Cardiac fibroblast (primary cell): ENCODE measurements at places on chromosomes 2 and 18.

- DNase-seq, result no peak
Observed at GRCh38 chr2:120780402-120780801, 44.7 kb downstream of the GLI2 start.

DNA sequence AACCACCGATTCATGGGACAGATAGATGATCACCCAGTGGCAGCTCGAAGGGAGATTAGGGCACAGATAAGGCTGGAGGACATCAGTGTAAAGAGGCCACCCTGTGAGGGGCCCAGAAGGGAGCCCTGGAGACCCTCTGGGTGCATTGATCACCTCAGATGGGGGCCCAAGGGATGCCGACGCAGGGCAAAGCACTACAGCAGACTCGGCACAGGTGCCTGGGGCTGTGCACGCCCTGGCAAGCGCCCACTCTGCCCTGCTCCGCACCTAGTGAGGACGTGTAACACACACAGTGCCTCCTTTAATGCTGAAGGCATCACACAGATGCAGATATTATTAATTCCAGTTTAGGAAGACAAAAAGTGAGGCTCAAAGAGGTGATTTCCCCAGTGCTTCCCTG lies 9.5 kb downstream of the GYPC start:
- no peak for DNase-seq

DNA sequence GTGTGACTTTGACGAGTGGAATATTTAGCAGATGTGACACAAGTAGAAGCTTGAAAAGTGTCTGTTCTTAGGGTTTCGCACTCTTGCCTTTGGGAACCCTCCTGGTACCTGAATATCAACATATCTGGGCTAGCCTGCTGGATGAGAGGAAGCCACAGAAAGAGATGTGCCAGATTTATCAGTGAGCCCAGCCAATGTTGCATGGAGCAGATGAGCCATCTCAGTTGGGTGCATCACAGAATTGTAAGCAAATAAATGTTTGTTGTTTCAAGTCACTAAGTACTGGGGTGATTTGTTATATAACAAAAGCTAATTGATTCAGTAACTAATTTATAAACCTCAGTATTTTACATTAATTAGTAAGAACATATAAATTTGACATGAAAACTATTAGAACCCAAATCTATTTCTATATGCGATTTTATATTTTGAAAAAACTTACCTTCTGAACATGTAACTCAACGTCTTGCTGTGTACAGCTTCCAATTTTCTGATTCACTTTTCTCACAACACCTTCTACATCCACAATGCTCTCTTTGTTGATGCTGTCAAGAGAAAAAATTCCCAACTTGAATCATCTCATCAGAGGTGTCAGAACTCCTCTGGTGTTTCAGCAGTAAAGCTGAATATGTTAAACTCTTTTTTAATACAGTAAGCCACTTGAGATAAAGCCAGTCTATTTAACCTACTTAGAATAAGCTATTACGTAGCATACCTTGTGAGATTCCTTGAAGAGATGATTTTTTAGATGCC lies 42.3 kb downstream of the DARS1 start:
- no peak for DNase-seq

GRCh38 chr2:20604951-20605381 lies 45.9 kb downstream of the HS1BP3 start:
- DNase-seq, result peak; percentile 96

DNA sequence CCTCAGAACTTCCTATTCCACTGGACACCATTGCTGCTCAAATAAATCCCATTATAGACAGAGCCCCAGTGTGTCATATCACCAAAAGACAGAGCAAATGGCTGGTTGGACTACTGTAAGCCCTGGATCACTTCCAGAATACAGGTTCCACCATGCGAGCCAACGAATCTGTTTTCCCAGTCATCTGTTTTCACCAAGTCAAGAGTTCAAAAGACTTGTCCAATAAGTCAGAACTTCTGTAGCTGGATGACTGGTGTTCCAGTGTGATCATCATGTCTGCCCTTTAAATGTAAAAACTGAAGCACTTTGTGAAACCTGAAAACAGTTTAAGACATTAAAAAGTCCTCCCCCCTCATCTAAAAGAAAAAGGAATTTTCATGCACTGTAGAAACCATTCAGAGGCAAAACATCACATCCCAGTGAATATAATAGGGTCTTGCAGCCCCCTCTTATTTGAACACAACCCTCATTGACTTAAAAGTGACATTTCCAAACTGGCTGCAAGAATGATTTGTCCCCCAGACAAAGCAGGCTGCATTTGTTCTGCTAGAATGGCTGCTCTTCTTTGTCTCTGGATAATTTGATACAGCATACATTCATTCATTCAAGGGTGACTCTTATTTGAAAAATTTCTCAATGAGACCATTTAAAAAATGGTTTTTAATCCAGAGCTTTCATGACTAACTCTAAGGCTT lies 64.6 kb upstream of the TANC1 start:
- no peak for DNase-seq

DNA sequence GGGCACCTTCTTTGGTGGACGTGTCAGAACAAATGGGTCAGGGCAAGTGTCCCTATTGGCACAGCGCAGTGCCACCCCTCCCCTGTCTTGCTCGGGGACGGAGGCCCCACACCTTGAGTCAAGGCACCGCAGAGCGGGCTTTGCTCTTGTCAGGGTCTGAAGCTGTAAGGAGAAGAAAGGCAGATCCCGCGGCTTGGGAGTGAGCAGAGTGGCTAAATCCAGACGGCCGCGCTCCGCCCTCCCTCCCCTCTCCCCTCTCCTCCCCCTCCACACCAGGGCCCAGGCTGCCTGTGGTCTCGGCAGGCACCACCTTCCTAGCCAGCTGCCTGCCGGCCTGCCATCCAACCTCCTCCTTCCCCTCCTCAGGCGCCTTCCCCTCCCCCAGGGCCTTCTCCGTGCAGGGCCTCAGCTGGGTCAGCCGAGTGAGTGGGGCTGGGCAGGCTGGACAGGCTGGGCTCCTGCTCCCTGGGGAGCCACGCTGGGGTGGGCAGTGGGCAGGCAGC lies 25.8 kb downstream of the SPEG start:
- peak; percentile 43 for DNase-seq

DNA sequence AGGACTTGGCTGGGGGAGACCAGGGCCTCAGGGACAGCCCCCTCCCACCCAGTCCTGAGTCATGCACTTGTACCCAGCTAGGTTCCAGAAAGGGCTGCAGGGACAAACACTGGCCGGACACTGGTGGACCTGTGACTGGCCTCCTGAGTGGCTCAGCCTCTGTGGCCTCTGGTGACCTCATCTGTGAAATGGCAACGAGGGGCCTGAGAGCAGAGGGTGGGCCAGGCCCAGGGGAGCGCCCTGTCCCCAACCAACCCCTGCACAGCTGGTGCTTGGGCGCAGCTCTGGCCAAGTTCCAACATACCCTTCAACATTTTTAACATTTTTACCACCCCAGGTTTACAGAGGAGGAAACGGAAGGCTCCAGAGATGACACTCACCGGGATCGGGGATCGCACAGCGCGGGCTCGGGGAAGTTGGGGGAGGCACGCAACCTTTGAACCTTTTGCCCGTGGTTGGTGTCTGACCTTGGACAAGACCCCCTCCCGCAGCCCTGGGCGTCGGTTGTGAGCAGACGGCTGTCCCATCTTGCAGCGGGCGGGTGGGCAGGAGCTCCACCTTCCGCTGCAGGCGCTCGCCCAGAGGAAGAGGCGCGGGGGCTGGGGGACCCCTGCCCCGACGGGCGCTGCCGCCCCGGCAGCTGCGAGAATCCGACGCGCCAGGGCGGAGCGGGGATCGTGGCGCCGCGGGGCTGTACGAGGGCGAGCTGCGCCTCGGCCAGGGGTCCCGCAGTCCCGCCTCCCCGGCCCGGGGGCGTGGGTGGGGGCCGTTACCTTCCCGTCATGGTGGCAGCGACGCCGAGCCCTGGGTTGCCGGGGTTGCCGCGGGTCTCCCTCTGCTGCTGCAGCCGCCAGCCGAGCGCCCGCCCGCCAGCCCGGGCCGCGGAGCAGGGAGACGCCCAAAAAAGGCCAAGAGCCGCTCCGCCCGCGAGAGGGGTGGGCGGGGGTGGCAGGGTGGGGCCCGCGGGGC lies 805 bp downstream of the LIMS2 start:
- no peak for DNase-seq

GRCh38 chr2:81523344-81523743 lies 1218.8 kb upstream of the LRRTM1 start:
- DNase-seq, result no peak

GRCh38 chr2:177106212-177106611 lies 106.4 kb upstream of the HNRNPA3 start:
- no peak for DNase-seq

- DNase-seq, result no peak
Observed at GRCh38 chr2:152330235-152330866, 4.6 kb upstream of the FMNL2 start.

DNA sequence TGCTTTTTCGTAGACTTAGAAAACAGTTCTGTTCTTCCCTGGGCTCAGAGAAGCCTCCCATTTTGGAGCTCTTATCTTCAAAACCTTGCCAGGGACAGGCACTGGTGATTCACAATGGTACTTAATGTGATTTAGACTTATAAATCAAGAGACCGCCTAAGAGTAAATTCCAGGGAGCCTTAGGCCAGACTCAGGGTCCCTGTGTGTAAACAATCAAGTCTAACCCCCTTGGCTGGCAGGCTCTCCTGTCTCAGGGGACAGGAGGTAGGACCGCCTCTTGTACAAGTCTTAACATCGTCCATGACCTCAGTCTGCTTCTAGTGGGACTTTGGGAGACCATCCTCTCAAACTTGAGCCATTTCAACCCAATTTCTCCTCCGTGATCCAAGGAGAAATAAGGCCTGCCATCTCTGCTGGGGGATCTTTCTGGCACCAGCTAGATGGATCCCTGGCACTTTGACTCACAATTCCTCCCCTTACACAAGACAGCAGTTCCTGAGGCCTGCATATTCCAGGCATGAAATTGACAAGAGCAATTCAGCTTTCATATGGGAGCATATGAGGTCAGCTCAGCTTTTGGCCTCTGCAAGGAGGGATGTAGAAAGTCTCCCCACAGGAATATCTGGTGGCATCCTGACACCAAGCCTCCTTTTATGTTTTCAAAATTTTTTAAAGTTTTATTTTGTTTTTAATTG lies 487.0 kb downstream of the TNS1 start:
- no peak for DNase-seq

GRCh38 chr2:215435280-215435869 lies 493 bp downstream of the FN1 start:
- DNase-seq, result no peak

DNA sequence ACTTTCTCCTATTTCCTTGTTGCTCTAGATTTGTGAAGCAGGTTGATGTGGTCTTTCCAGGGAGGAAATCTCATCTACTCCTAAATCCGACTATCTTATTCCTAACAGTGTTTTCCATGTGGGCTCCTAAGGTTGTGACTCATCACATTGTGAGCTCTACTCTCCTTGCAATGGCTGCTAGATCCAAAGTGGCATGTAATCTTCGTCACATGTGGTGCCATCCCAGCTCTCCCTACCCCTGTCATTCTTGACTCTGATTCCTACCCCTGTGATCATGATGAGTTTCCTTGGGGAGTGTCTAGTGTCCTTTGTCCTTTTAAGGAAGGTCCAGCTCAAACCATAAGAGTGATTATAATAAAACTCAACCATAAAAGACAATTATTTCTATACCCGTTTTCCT lies 47.3 kb upstream of the GULP1 start:
- DNase-seq, result peak; percentile 9

- no peak for DNase-seq
Observed at GRCh38 chr2:17747684-17748452, 5.7 kb downstream of the SMC6 start.

- DNase-seq, result no peak
Observed at GRCh38 chr2:239363946-239364637, 36.7 kb downstream of the HDAC4 start.

DNA sequence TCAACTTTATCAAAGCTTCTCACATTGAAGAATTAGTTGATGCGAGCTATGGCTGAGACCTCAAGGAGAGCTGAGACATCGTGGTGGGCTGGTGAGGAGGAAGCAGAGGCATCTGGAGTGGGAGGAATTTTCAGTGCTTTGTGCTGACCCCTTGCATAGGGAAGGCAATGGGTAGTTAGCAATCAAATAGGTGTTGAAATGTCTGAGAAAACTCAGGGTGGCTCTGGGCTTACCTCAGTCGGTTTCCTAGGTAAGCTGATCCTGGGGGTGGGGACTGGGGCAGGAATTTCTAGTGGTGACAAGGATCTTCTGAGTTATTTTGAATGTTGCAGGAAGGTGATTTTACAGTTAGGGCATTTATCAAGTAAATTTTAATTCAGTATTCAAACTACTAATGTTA lies 20.7 kb upstream of the DPP10 start:
- no peak for DNase-seq

DNA sequence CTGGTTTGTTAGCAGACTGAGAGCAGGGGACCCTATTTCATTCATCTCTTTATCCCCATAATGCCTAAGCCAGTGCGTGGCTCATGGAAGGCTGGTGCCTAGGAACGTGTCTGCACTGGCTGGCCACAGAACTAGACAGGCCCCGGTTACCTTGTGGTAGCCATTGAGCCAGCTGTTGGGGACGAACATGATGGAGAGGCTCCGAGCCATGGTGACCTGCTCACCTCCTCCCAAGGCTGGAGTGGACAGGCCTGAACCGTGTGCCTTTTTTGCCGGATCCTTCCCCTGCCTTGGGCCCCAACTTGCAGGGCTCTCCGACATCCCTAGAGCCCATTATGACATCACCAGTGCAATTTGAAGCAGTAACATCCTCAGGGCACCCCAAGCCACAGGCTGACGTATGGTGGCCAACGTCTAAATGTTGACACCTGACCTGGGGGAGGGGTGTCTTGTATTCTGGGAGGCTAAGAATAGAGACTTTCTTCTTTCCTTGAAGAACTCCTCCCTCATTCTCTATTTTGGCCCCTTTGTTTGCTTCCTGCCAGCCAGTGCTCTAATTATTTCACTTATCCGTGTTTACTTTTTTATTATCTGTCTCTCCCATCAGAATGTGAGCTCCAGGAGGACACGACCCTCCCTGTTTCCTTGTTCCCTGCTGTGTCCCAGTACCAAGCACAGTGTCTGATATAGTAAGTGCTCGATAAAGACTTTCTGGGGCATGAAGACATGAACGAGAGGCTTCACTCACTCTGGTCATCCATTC lies 12.2 kb upstream of the DNPEP start:
- DNase-seq, result no peak

- no peak for DNase-seq
Observed at GRCh38 chr2:235537186-235537585, 43.3 kb downstream of the AGAP1 start.

- no peak for DNase-seq
Observed at GRCh38 chr18:52657043-52657805, 317.2 kb downstream of the DCC start.

DNA sequence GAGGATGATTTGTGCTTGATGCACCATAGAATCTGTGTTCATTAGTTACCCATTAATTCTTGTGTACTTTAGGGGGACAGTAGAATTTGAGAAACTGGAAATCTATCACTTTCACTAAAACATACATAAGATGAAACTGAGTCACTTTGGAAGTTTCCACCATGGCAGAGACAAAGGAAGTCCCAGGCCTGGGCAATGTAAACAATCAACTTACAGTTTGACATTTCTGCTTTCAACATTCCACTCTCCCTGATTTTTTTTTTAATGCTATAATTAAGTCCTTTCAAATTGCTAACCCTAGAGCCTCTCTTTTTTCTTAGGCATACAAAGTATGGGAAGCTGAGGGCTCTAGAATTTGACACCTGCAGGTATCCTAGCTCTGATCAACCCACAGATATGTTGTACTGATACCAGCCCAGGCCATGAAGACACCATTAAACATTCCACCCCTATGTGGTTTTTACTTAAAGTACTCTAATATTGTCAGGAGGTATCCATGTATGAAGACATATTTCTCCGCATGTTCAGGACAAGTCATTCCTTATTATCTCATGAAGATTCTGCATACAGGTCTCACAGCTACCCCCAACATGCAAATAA lies 88.5 kb upstream of the GLS start:
- no peak for DNase-seq

GRCh38 chr18:44290366-44290977 lies 390.2 kb upstream of the SETBP1 start:
- DNase-seq, result no peak

- DNase-seq, result no peak
Observed at GRCh38 chr2:30493440-30493839, 46.4 kb downstream of the LCLAT1 start.
